Activated CD4-positive, alpha-beta T cell treated with anti-CD3 and anti-CD28 coated beads for 48 hours (primary cell): ENCODE measurements at places on chromosomes 3 and 15.

DNA sequence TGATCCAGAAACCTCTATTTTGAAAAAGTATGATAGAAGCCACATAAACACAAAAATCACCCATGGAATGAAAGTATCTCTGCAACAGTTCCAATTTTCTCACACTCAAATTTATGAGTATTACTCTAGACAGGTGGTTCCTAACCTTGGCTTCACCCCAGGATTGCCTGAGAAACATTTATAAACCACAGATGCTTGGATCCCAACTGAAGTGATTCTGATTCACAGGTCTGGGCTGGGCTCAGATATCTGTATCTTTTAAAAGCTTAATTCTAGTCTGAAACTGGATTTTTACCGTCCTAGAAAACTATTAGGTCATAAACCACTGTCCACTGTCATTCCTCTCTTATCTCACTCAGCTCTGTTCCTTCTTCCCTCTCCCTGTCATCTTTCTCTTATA, 7.4 kb upstream of the SST start:
- no peak for DNase-seq

- DNase-seq: no peak
Observed at GRCh38 chr3:43905157-43905556, 214.4 kb downstream of the ABHD5 start.

DNA sequence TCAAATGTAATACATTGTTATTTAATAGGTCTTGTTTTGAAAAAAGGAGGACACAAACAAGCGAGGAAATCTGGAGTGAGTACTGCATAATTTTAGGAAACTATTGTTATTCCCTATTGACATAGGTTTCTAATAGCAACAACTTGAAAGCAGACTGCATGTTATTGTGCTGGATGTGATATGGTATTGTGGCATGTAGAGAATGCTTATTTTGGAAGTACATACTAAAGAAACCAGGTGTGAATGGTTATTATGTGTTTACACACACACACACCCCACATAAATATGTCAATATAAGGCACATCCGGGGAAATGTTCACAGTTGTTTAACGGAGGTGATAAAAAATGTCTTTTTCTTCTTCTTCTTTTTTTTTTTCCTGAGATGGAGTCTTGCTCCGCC, 5.9 kb upstream of the MORF4L1 start:
- no peak for DNase-seq

DNA sequence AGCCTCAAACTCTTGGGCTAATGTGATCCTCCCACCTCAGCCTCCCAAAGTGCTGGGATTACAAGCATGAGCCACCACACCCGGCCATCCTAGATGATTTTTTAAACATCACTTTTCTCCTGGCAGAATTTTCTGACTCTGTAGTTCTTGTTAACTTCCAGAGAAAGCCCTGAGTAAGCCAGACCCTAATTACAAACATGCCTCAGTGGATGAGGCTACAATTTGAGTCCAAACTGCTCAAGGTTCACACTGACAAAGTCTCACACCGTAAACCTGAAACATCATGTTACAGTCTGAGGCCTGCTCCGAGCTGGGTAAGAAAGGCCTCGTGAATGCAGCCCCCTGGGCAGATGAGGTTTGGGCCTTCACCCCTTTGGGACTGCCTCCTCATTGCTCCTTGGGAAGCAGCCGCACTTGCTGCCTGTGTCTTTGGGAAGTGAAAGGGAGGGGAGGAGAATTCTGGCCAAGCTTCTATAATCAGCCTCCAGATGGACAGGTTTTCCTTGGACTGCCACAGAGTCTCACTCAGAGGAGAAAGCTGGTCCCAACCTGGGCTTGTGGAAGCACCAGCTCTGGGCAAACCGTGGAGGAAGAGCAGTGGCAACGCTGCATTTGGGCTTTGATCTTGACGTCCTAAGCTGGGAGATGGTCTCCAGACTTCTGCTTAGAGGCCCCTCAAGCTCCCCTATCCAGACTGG, 46.0 kb downstream of the CA12 start:
- no peak for DNase-seq

- DNase-seq: no peak
Observed at GRCh38 chr3:128496019-128496601, 3.1 kb upstream of the GATA2 start.

DNA sequence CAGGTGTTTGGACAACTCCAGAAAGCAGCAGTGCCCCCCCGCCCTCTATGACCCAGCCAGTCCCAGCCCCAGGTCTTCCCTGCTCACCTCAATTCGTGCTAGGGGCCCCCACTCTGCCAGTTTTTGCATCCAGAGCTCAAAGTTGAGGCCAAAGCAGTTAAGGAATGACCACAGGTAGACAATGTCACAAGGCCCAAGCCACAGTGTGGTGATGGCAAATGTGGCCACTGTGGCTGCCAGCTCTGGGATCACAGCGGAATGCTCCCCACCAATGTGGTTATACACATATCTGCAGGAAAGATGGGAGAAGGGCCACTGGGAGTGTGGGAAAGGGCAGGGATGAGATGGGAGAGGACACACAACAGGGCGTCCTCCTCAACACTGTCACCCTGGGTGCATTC, 8.2 kb downstream of the KLHL40 start:
- no peak for DNase-seq

DNA sequence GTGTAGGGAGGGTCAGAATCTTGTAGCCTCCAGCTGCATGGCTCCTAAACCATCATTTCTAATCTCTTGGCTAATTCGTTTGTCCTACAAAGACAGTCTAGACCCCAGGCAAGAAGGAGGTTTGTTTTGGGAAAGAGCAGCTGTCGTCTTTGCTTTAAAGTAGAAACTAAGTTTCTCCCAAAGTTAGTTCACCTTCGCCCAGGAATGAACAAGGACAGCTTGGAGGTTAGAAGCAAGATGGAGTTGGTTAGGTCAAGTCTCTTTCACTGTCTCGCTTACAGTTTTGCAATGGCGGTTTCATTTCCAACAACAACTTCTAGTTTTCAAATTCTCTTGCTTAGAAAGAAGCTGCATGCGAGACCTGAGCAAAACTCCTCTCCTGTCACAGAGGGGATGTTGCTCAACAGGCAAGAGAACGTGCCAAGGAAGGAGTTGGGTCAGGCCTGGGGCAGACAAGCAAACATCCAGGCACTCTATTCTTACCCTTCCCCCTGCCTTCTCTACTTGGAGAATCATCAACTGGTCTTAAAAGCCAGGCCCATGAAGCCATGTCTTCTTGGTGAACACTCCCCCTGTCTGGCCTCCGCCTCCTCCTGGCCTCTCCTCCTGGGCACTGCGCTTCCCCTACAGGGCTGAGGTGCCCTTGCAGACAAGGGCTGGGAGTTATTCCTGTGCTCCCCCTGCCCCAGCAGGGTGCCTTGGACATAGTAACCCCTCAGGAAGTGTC, 57.6 kb downstream of the TMEM44 start:
- no peak for DNase-seq

DNA sequence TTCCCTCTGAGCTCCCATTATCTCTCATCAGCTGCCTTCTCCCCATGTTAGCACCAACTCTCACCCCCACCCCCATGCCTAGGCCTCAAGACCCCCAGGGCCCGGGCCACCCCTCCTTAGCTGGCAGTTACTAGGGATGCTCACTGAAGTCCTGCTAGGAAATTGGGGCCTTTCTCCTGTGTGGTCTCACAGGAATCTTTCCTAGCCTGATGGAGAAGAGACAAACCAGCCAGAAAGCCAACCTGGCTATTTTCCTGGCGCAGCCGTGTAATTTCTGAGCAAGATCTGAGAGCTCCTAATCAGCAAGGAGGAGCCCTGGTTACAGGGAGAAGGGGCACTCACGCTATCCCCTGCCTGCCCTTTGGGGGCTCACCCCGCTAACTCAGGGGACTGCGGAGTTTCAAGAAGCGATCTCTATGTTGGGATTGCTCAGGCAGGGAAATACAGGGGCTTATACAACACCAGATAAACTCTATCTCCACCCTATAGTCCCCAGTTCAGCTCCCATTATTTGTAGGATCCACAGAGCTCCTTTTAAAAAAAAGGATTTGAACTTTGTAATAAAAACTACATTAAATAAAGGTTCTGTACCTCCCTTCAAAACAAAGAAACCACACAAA, 25.2 kb downstream of the NR2F2 start:
- DNase-seq: no peak

DNA sequence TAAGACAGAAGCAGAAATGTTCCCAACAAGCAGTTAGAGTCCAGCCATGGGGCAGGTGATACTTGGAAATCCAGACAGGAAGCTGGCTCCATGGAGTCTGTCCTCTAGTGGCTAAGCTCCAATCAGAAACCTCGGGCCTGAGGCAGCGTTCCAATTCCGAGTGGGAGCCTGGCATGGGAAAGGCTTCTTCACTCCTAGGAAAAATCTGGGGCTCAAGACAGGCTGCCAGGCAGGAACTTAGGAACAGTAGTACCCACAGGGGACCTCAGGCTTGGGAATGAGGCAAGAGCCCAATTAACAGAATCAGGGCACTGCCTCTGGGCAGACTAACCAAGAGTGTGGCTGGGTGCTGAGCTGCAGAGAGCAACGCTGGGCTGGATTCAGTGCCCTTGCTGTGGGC, 6.2 kb upstream of the ATP13A4 start:
- no peak for DNase-seq

GRCh38 chr3:126313580-126314304, 43.5 kb downstream of the KLF15 start:
- DNase-seq: no peak

DNA sequence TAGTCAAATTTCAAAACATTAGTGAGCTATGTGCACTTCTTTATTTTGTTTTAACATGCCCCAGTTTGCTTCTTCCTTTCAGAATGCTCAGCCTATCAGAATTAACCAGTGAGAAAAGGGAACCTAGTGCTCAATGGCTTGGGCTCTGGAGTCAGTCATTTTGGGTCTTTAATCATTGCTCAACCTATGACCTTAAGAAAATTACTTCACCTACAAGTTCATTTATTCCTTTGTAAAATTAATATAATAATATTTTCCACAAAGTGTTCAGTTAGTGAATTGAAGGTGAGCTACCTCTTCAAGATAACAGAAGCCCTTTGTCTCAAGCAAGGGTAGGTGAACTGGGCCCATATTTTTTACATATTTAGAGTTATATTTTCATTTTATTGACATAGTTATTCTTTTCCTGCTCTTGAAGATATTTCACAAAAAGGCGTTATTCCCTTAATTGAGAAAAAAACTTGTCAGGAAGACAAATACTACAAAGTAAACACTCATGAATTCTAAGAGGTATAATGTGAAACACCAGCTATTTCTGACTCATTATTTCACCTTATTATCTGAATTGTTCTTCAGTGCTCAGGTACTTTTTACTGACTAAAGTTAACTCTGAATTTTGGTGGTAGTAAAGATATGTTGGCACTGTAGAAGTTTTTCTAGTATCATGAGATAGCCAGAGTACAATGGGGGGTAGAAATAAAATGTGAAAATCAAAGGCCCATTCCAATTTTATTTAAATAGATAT, 415.5 kb downstream of the NAALADL2 start:
- no peak for DNase-seq

DNA sequence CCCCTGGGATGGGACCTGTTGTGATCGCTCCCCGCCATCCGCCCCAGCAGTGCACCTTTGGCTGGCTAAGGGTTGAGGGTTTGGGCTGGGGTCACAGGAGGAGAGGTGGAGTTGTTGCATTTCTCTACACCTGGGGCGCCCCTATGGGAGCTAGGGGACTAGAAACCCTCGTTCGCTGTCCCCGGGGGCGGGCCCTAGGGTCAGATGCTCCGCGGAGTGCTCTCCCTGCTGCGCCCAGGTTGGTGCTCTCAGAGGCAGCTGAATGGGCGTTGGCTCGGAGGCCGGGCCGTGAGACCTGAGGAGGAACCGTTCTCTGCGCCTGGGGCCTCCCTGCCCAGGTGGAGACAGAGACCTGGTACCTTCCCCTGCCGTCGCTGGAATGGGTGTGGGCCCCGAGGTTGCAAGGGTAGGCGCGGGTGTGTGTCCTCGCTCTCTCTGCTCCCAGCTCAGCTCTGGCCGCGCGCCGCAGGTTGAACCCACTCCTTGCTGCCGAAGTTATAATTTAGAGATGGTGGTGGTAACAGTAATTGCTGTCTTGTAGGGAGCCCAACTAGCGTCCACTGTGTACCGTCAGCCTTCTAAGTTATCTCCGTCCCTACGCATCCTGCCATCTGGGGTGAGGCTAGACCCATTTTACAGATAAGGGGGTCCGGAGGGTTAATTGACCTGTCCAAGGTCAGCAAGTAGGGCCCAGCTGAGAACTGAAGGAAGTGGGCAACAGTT, 965 bp downstream of the FLNB start:
- DNase-seq: peak; percentile 54

DNA sequence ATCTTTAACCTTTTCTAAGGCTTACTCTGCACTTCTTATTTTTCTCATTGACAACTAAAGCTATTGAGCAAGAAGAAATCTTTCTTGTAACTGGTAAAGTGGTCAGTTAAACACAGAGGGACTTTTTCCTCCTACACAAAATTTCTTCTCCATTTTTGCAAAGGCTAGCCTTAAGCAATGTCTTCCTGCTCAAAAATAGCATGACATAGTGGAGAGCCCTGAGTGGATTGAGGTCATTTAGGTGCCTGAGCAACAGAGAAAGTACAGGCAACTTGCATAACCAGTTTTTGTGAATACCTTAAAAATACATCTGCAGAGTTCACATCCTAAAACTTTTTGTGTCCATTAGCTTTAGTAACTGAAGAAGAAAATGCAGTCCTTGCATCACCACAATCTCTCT, 144.7 kb upstream of the TTC14 start:
- no peak for DNase-seq

GRCh38 chr3:61828184-61828874, 267.0 kb downstream of the PTPRG start:
- no peak for DNase-seq

DNA sequence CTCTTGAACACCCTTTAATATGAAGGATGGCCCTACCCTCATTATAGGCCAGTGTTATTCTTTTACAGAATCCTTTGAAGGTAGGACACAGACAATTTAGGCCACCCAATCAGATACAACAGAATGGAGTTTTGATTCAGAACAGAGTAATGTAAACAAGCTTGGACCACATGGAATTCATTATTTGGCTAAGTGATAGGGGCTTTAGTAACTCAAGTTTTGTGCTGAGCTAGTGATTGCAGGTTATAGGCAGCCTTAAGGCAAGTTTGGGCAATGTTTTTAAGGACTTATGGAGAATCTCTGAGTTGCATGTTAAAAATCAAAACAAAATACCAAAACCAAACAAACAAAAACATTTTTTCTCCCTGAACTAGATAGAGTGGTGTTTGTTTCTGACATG, 312.1 kb upstream of the ROBO1 start:
- DNase-seq: no peak

DNA sequence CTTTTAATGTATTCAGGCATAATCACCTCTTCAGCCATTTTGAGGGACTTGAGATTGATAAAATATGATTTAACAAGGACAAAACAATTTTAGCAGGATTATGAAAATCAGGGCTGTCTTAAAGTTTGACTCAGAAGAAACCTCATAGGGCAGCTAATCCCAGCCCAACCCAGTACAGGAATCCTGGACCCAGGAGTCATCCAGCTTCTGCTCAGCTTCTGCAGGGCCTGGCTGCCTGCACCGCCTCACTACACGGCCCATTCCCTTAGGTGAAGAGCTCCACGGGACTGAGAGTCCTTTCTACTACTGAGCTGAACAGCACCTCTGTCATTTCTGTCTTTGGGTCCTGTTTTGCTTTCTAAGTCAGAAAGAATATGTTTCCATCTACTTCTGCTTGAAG, 37.5 kb downstream of the ARHGAP31 start:
- DNase-seq: no peak
